ENCODE measurements at places on chromosomes 1 and 21. TPM values are rescaled to one million over a fixed set of nuclear protein-coding genes. Genes with fewer than 3 reads are reported as not detected.

SMIM34 gene
- 0.90 TPM for total RNA-seq

TSPEAR gene
- 0.08 TPM for total RNA-seq

CATSPERE gene
- total RNA-seq = 0.49 TPM

GJA9 gene
- 0.09 TPM for total RNA-seq

LCE6A gene
- not detected for total RNA-seq

OR2L3 gene
- not detected for total RNA-seq

PADI1 gene
- 0.09 TPM for total RNA-seq

RAB42 gene
- total RNA-seq = 1.6 TPM

SLC25A34 gene
- total RNA-seq = 0.65 TPM

RAP1GAP gene
- 0.09 TPM for total RNA-seq

MECR gene
- 17.7 TPM for total RNA-seq

ABCA4 gene
- total RNA-seq = 0.09 TPM

POMGNT1 gene
- 5.6 TPM for total RNA-seq

All from fibroblast of the aortic adventitia (primary cell).